ENCODE measurements at places on chromosomes 5 and 9.

DNA sequence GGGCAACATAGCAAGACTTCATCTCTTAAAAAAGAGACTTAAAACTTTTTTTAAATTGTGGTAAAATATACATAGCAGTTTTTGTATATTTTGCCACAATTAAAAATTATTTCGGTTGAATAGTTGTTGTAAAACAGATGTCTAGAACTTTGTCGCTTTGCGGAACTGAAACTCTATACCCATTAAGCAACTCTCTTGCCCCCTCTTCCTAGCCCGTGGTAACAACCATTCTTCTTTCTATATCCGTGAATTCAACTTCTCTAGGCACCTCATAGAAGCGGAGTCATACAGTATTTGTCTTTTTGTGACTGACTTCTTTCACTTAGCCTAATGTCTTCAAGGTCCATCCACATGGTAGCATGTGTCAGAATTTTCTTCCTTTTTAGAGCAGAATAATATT lies 43.3 kb downstream of the SPARC start:
- no peak for DNase-seq

GRCh38 chr5:165876538-165876937 lies 2371.1 kb downstream of the MAT2B start:
- DNase-seq, result no peak

DNA sequence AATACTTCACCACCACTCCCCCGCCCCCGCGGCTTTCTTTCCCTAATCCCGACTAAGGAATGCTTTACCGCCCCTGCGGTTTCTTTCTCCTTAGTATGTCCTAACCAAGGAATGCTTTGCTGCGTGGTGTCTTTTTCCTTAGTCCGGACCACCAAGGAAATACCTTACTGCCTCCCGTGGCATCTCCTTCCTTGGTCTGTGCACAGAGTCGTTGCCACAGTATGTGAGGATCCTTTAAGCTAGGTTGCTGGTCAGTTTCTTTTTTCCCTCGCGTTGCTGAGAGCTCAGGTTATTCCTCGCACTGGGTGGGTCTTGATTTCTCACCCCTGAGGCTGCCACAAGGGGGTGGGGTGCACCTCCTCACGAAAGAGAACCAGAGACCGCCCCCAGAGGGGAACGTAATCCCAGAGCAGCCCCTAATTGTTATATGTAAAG lies 309.4 kb downstream of the NR3C1 start:
- DNase-seq, result peak; percentile 89

GRCh38 chr5:67581203-67581602 lies 384.6 kb upstream of the CD180 start:
- DNase-seq, result peak; percentile 3

- DNase-seq, result peak; percentile 83
These were observed 30.4 kb downstream of the JADE2 start for GRCh38 chr5:134555890-134556311.

DNA sequence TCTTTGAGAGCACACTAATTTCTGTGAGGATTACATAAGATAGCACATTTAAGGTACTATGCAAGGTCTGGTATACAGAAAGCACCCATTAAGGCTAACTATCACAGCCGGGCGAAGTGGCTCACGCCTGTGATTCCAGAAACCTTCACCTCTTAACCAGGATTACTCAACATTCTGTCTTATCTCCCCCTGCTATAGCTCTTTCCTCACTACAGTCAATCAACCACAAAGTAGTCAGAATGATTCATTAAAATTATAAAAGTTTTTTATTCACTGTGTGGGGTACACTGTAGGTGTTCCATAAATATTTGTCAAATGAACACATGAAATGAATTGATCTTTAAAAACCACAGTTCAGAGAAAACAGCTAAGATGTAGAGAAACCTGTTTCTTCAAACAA lies 48.7 kb downstream of the CHD1 start:
- DNase-seq, result no peak

DNA sequence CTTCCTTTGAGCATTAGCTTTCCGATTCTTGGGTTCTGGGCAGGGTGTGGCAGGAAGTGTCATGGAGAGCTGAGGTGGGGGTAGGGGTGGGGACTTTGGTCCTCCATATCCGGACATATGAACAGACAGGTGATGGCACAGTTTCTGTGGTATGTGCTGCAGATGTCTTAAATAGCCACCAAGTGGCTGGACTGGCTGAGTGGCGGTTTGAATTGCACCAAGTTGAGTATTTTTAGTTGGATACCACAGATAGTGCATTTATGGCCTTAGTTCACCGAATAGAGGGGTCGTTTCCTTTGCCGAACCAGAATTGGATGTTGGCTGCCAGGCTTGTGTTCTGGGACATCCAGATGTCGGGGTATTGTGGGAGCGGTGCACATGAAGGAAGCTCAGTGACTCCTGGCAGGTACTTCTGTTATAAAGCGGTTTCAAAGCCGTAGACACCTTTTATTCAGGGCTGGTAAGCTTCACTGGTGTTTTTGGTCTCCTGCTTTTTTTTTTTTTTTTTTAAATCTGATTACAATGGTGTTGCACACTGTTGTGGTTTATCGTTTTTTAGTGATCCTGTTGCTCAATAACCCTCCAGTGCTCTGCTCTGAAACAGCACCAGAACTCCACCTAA lies 15.1 kb upstream of the TNFAIP8 start:
- DNase-seq, result no peak

DNA sequence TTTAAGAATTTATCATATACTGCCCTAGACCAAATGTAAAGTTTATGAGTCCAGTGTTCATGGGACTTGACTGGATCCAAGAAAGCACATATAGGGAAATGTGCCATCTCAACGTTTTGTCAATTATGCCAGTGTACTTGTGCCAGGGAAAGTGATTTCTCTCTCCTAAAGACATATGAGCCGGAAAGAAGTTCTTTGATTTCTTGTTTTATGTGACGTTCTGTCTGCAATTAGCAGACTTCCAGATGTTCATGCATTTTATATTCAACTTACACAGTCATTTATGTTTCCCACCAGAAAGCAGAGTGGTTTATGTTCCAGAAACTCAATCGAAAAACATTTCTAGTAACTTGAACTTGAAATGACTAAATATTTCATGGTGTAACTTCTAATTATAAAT lies 203.8 kb downstream of the FAM170A start:
- DNase-seq, result no peak

Measured in fibroblast of skin of back (primary cell).